Breast epithelium (tissue), 4 donors: ENCODE measurements at places on chromosomes 1 and 21.

DNA sequence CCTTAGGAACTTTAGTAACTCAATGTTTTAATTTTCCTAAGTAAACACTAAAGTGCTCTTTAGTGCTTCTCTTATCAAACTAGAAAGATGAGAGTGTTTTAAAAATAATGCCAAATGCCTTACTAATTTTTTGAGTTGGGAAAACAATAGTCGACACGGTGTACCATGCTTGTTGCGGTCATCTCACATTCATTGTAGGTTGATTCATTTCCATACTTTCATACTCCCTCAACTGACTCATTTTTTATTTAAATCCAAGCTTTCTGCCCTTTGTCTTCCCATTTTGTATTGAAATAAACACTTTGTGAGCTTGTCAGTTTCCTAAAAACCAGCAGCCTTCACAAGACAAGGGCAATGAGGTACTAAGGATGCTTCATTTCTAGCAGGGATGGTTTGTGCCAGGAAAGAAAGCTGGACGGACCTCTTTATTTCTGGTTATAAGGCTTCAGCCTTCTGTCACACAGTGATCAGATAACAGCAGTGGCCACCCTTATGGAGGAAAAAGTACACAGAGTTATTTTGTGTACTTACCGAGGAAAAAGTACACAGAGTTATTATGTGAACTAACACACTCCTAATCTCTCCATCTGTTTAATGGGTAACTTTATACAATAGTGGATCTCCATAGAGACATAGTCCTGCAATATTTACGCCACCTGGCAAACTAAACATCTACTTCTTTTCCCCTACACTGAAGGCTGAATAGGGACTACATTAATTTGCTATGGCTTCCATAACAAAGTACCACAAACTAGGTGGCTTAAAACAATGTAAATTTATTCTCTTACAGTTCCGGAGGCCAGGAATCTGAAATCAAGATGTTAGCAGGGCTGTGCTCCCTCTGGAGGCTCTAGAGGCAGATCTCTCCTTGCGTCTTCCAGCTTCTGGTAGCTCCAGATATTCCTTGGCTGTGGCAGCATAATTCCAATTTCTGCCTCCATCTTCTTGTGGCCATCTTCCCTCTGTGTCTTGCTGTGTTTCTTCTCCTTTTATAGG is 13.0 kb upstream of the CCDC190 start:
- no peak for DNase-seq

DNA sequence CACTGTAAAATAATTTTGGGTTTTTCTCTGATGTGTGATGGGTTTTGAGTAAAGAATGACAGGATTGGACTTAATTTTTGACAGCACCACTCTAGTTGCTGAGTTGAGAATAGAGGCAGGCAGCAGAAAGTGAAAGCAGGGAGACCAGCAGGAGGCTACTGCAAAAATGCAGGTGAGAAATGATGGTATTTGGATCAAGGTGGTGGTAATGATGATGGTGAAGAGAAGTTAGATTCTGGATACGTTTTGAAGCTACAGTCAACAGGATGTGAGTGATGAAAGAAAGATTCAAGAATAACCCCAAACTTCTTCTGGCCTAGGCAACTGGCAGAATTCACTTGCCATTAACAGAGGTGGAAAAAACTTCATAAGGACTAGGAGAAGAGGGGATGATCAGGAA is 14.8 kb upstream of the AK5 start:
- no peak for DNase-seq

- no peak for DNase-seq
Measured at GRCh38 chr1:66503841-66504470, 30.0 kb upstream of the SGIP1 start.

DNA sequence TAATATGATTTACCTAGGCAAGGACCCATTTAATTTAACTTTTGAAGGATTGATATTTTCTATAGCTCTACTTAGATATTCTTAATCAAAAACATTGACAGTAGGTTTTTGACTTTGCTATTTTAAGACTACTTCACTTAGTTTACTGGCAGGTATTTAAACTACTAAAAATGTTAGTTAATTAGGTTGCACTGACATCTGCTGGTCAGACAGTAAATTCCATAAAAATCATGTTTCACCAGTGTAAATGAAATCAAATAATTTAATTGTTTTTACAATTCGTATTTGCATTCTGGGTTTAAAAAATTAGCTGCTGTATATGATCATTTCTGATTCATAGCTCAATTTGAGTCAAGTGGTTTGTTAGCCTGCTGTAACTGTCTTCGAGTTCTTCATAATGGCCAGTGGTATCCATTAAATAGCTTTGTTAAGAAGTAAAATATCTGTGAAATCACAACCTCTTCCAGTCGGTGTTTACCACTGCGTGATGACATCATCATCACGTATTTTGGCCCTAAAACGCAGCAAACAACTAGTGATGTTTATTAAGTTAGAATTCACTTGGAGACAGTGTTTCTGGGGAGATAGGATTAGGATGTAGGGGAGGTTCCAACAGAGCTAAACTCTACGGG is 26.2 kb downstream of the EXTL2 start:
- no peak for DNase-seq

GRCh38 chr21:43876605-43877004 is 11.6 kb downstream of the AGPAT3 start:
- DNase-seq = no peak
